SK-N-DZ (cell line): ENCODE measurements at places on chromosomes 16 and 17.

DNA sequence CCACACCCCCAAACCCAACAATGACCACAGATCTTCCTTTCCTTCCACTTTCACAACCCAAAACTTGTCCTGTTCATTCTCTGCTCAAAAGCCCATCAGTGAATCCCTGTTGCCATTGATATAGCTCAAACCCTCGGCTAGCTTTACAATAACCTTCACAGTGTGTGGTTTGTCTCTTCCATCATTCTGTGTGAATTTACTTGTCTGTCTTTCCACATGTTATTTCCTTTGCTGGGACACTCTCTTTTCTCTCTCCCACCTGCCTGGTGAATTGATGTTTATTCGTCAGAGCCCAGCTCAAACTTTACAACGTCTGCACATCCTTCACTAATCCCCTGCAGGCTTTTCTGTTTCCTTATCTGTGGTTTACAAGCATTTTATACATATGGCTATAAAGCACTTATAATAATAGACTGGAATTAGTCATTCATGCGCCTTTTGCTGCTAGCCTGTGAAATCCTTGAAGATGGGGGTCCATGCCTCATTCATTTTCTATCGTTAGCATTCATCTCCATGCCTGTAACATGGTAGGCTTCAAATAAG, 114.4 kb downstream of the CDH13 start:
- DNase-seq, result no peak

- peak; percentile 42 for DNase-seq
These were observed 68.5 kb downstream of the YPEL2 start for GRCh38 chr17:59399914-59400313.

GRCh38 chr17:7634384-7634783, 4.4 kb downstream of the SHBG start:
- peak; percentile 83 for DNase-seq

DNA sequence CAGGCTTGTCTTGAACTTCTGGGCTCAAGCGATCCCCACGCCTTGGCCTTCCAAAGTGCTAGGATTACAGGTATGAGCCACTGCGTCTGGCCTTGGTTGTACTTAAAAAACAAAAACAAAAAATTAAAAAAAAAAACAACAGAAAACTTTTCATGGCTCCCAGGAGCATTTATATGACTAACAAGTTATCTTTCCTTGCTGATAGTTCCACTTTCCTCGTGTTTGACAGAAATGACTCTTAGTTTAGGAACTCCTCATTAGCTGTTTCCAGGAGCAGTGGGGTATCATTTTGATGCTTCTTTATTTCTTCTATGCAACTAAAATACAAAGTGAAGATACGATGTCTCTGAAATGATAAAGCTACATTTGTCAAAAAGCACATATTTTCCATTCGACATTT, 165.4 kb downstream of the PRKCA start:
- no peak for DNase-seq

GRCh38 chr17:82734987-82735866, at the start of gene FN3K:
Gene FN3K (plus strand): TSS chr17:82735615. CDS start chr17:82735637, 22 bp downstream.
- DNase-seq, result peak; percentile 70

GRCh38 chr17:55672585-55673501, 49.8 kb downstream of the TMEM100 start:
- no peak for DNase-seq

DNA sequence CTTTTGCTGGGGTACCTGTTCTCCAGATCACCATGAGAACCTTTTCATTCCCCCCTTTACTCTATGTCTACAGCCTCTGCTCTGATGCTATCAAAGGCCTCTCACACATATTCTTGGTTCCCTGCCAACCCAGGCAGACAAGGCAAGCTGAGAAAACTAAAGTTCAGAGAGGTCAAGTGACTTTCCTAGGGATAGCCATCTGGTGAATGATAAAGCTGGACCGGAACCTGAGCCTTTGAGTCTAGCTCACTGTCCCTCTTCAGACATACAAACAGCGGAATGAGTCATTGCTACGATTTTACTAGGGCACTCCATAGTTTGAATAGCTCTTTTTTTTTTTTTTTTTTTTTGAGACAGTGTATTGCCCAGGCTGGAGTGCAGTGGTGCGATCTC, 73.3 kb downstream of the XYLT1 start:
- DNase-seq, result peak; percentile 25

- no peak for DNase-seq
These were observed 7.8 kb downstream of the GAS2L2 start for GRCh38 chr17:35745246-35745645.

GRCh38 chr16:87682852-87683399, 80.6 kb downstream of the JPH3 start:
- DNase-seq, result no peak

DNA sequence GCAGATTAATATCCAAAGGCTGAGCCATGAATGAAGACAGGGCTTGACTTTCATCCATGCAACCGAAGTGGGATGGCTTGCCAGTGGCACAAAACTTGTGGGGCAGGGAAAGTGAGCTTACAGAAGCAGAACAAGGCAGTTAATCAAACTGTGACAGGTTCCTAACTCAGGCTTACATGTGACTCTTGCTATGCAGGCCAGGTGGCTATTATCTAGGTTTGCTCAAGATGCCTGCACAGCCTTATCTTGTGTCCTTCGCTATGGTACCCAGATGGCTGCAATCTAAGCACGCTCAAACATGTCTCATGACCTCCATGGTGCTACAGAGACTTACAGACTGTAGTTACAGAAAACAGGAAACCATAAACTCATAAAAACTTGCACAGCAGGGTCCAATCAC, 8.6 kb upstream of the DNAH9 start:
- no peak for DNase-seq

DNA sequence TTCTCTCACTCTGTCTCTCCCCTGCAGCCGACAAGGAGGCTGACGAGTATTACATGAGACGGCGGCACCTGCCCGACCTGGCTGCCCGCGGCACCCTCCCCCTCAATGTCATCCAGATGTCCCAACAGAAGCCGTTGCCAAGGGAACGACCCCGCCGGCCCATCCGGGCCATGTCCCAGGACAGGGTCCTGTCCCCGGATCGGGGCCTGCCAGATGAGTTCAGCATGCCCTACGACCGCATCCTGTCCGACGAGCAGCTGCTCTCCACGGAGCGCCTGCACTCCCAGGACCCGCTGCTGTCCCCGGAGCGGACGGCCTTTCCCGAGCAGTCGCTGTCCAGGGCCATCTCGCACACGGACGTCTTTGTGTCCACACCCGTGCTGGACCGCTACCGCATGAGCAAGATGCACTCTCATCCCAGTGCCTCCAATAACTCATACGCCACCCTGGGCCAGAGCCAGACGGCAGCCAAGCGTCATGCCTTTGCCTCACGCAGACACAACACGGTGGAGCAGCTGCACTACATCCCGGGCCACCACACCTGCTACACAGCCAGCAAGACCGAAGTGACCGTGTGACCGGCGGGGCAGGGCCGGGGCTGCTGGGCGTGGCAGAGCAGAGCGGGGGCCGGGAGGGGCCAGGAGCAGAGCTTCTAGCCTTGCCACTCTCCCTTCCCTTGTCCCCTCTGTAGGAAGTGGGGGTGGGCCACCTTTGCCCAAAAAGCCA, 40.4 kb upstream of the DNAH9 start:
- DNase-seq, result no peak

DNA sequence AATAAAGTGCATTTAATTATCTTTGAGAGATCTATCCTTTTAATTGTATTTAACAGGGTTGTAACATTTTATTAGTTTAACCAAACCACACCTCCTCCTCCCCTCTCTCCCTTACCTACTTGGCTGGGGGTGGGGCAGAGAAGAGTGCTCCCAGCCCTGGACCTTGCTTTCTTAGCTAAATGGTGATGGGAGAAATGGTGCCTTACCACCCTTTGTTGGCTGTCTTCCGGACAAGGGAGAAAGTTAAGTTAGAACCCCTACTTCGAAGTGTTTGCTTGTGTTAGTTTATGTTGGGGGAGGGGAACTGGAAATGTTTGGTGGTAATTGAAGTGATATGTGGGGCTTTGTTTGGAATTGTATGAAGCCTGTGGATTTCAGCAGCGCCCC, 3.9 kb downstream of the FZD2 start:
- DNase-seq, result no peak

GRCh38 chr16:50430076-50430475, 61.3 kb upstream of the BRD7 start:
- no peak for DNase-seq

GRCh38 chr16:1096169-1097082, at the start of gene C1QTNF8:
Gene C1QTNF8 (minus strand): TSS chr16:1096244. CDS start chr16:1094922, 1,322 bp downstream.
- no peak for DNase-seq

GRCh38 chr16:51881731-51882130, 665.2 kb downstream of the TOX3 start:
- DNase-seq, result no peak

- DNase-seq, result peak; percentile 70
These were observed 789 bp upstream of the CCDC57 start for GRCh38 chr17:82213251-82214011.

GRCh38 chr16:80210787-80211186, 330.0 kb upstream of the DYNLRB2 start:
- DNase-seq, result no peak

GRCh38 chr16:68539711-68540239, 684 bp downstream of the ZFP90 start:
- no peak for DNase-seq

GRCh38 chr17:17792551-17793377, 44.0 kb downstream of the SREBF1 start:
- DNase-seq, result no peak

DNA sequence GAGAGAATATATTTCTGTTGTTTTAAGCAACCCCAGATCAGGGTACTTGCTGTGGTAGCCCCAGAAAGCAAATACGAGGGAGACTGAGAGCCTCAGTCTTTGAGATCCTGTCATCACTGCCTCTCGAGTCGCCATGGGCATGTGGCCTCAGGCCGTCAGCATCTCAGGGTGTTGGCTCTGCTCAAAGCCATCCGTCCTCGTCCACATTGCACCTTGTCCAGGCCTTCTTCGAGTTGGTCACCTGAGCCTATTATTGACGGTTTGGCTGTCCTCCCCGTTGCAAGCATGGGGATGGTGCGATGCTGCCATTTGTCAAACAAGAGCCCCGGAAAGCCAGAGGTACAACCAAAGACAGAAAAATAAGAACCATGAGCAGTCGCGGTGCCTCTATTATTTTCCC, 136.9 kb downstream of the IRF8 start:
- no peak for DNase-seq

- DNase-seq, result no peak
These were observed 18.3 kb upstream of the GNA13 start for GRCh38 chr17:65074778-65075250.

DNA sequence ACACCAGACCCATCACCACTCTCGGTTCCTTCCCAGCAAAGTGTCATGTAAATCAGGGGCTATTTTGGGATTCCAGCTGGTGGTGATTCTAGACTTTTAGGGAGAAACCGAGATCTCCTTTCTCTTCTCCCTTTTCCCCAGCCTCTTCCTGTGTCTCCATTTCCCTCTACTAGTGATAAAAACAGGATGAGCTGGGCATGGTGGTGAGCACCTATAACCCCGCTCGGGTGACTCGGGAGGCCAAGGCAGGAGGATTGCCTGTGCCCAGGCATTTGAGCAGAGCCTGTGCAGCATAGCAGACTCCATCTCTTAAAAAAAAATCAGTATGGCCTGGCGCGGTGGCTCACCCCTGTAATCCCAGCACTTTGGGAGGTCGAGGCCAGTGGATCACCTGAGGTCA, 6.1 kb downstream of the TBX21 start:
- DNase-seq, result no peak

DNA sequence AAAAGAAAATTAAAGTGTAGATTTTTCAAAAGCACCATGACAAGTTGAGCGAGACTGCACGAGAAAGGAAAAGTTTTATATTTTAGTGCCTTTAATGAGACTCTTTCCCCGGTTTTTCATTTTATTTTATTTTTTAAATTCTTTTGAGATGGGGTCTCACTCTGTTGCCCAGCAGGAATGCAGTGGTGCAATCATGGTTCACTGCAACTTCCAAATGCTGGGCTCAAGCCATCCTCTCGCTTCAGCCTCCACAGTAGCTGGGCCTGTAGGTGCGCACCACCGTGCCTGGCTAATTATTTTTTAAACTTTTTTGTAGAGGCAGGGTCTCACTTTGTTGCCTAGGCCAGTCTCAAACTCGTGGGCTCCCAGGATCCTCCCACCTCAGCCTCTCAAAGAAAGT, 5.7 kb upstream of the ATP2A3 start:
- DNase-seq, result no peak

DNA sequence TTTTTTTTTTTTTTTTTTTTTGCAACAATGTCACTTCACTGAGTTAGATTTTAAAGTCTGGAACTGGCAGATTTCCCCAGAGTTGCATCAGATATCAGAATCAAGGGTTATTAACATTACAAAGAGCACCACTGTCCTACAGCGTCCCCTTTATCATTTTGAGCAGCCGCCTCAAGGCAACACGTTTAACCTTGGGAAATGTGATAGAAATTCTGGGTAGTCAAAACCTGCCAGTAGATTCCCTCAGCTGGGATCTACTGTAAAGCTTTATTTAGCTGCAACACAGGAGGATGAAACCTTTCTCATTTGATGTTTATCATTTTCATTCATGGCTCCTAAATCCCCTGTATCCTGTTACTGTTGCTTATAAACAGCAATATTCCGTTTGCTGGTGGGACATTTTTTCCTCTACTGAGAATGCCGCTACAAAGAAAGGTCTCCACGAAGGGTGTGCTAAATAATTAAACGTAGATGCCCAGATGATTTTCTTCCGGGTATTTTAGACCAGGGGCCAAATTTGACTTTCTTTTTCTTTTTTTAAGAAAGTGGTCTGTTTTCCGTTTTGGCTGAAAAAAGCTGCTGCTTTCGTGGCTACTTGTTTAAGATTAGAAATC, 436.1 kb upstream of the GOT2 start:
- DNase-seq, result peak; percentile 15

DNA sequence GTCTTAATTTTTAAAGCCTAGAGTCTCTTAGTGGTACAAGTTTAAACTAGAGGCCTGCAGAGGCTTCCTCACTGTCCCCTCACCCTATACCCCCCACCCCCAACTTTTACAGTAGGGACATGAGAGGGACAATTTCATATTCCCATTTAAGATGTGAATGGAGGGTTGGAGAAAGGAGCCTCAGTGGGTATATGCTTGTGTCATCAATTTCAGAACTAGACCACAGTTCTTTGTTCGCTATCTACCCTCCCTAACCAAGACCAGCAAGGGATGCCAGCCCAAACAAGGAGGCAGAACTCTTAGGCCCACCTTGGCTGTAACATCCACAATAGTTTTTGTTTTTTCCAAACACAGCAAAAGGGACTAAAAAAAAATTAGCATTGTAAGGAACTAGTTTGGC, 14.0 kb upstream of the SALL1 start:
- no peak for DNase-seq

- DNase-seq, result no peak
These were observed 18.3 kb downstream of the PDIA2 start for GRCh38 chr16:301235-301634.
